Stimulated activated CD4-positive, alpha-beta T cell treated with anti-CD3 and anti-CD28 coated beads, TNF-alpha, amount 100 ng/mL, for 24 hours (primary cell): ENCODE measurements at places on chromosomes 7 and 10.

DNA sequence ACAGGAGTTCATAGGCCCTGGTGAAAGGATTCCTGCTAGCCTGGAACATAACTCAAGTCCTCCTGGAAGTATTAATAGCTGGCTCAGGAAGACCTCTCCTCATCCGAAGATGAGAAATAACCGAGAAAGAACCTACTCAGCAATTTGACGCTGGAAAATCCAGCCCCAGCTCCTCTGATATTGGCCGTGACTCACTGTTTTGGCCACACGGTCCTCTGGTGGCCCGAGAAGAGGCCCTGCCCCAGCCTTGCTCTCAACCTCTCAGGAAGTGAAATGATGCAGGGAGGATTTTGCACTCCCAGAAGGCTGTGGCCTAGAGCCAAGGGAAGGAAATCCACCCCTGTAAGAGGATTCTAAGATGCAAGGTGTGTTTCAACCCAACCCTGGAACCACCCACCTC lies 121.6 kb downstream of the MTPAP start:
- DNase-seq: no peak

GRCh38 chr10:119655566-119656001 lies 4.4 kb downstream of the BAG3 start:
- peak; percentile 26 for DNase-seq

DNA sequence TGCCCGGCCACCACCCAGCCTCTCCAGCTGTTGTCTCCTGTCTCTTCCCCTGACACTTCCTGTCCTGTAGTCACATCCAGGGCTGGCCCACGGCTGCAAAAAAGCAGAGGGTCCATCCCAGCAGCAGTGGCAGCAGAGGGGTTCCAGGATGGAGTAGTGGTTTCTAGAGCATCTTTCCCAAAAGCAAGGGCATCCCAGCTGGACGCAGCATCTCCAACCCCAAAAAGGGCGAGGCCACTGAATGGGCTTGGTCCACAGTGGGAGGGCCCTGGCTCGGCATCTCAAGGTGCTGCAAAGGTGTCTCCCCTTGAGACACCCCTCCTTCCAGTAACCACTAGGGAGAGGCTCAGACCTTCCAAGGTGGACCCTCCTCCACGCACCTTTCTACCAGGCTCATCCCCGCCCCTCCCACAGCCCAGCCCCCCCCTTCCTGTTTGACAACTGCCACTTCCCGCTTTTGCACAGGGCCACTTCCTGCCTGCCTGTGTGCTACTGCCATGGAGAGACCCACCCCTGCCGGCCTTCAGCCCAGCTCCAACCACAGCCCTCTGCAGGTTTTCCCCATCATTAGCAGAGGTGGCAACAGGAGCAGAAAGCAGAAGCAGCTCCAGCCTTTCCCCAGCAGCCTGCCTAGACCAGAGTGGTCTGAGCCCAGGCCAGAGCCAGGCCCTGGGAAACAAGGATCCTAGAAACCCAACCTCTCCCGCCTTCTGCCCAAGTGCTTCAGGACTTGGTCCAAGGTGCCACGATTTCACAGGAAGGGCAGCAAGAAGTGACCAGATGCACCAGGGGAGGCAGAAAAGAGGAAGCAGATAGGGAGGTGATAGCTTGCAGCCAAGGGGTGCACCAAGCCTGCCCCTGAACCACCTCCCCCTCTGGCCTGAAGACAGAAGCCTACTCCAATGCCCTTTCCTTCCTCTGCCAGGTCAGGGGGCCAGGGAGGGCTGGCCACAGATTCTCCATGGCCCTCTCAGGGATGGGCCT lies 8.6 kb downstream of the CAMK2G start:
- peak; percentile 52 for DNase-seq

DNA sequence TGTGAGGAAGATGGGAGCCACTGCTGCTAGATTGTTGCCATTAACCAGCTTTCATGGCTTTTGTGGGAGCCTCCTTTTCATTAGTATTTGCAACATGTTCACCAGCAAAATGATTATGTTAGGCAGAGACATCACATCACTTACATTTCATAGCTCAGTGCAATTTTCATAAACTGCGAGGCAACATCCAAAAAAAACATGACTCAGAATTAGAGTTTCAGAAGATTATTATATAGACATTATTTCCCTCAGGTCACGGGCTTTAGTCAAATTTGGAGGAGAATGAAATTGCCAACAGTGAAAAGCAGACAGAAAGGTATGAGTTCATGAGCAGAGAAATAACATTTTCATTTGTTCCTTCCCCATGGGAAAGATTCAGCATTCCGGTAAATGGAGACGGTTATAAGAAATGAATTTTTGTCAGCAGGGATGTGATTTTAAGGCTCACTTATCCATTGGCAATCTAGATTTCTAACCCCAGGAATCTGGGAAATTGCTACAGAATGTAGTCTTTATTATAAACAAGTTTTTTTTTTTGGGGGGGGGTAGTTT lies 573.2 kb downstream of the AUTS2 start:
- no peak for DNase-seq

GRCh38 chr10:73744664-73744975 lies 448 bp downstream of the SEC24C start:
- peak; percentile 57 for DNase-seq

DNA sequence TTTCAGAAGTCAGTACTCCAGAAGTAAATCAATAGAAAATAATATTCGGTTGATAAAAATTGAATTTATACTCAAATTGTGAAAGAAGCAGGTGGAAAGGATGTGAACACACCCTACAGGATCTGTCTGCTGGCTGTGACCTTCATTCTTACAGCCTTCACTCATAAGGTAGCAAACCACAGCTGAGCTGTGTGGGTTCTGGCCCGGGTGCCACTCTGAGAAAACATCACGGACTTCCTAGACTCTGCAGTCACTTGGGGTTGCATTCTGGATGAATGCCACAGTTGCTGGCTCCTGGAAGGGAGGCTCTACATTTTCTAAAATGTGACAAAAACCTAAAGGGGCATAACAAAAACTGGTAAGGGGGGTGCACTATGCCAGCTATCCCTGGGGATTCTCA lies 36.0 kb upstream of the ABLIM1 start:
- no peak for DNase-seq

DNA sequence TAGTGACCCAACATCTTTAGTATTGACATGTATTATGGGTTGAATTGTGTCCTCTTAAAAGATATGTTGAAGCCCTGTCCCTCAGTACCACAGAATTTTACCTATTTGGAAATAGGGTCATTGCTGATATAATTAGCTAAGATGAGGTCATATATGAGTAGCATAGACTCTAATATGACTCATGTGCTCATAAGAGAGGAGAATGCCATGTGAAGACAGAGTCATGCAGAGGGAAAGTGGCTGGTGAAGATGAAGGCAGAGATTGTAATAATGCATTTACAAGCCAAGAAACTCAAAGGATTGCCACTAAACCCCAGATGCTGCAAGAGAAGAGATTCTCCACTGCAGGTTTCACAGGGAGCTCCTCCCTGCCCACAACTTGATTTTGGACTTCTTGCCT lies 496.4 kb downstream of the KIF20B start:
- DNase-seq: no peak

GRCh38 chr10:27626890-27627289 lies 118.7 kb downstream of the MKX start:
- no peak for DNase-seq

GRCh38 chr10:44647473-44647872 lies 262.6 kb upstream of the CXCL12 start:
- DNase-seq: no peak

GRCh38 chr7:137870078-137870477 lies 23.3 kb upstream of the DGKI start:
- no peak for DNase-seq
